ENCODE measurements at places on chromosomes 4 and X. TPM values are rescaled to one million over a fixed set of nuclear protein-coding genes. Genes with fewer than 3 reads are reported as not detected.
A peak's percentile ranks its signal among the peaks of the same experiment; 100 is the strongest.

EDA2R gene
- 0.29 TPM for polyA plus RNA-seq

- peak; percentile 75 for DNase-seq
- H3K36me3 ChIP-seq = no peaks in the 10 kb centered on the region
- H3K4me1 ChIP-seq = peaks cover 95% of the 10 kb centered on the region
- H3K27me3 ChIP-seq = no peaks in the 10 kb centered on the region
Observed at GRCh38 chr4:2803624-2804448, 11.0 kb downstream of the SH3BP2 start.

TCEANC gene
- 3.5 TPM for polyA plus RNA-seq

ITM2A gene
- 22.6 TPM for polyA plus RNA-seq

DNA sequence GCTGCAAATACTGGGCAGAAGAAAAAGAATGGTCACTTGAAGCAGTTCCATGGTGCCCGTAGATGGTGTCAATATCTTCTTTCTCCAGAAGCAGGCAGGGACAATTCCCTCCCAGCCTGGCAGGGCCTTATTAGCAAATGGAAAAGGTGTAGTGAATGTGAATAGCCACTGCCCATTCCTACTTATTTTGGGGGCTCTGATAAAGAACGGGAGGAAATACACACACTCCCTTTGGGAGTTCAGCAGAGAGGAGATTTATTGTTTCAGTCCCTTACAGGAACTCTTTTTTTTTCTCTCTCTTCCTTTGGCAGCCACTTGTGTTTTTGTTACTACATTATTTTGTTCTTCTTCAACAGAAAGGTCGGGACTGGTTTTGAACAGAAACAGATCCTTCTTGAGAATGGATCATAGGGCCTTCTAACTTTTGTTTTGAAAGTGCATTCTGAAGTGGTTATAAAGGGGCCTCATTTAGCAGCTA lies at the start of gene EMCN:
Gene EMCN (minus strand): TSS at position 159 of the 478 bp plus-strand sequence. CDS start 108 bp downstream, at position 51.
- no peak within 1 kb of the TSS for H3K27ac ChIP-seq
- H3K36me3 ChIP-seq = no peaks in the 10 kb centered on the region
- no peak within 1 kb of the TSS for H3K4me3 ChIP-seq
- no peak for DNase-seq

Data from spleen (tissue), 13 donors.